ENCODE measurements at places on chromosomes 12 and 14.

- DNase-seq: no peak
Observed at GRCh38 chr14:92341791-92342190, 18.8 kb downstream of the SLC24A4 start.

GRCh38 chr12:48512855-48513254 lies 12.6 kb upstream of the OR8S1 start:
- DNase-seq: no peak

DNA sequence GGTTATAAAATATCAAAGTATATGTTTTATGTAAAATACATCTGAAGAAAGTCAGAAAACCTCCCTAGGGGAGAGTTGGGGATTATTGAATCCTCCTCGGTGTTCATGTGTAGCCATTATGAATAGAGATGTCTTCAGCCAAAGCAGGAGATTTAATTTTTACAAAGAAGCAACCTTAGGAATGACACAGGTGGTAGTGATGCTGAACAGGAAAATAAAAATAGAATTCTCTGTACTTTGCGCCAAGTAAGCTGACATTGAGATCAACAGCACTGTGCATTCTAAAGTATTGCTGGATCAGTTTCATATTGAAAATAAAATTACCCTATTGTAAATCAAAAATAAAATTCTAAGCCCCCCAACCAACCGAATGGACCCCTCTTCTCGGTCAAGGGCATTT lies 132.8 kb upstream of the TRHDE start:
- no peak for DNase-seq

DNA sequence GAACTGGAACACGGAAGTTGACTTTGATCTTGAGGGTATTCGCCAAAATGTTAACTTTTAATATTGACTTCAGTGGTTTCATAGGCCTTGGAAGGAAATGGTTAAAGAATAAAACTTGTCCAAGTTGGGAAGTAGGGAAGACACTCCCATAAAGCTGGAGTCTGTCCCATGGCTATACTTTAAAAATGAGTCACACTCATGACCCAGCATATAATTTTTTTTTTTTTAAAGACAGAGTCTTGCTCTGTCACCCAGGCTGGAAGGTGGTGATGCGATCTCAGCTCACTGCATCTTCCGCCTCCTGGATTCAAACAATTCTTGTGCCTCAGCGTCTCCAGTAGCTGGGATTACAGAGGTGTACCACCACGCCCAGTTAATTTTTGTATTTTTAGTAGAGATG lies 19.6 kb downstream of the TMPRSS12 start:
- DNase-seq: no peak

- DNase-seq: no peak
Observed at GRCh38 chr12:100576331-100577036, 3.0 kb downstream of the GAS2L3 start.

DNA sequence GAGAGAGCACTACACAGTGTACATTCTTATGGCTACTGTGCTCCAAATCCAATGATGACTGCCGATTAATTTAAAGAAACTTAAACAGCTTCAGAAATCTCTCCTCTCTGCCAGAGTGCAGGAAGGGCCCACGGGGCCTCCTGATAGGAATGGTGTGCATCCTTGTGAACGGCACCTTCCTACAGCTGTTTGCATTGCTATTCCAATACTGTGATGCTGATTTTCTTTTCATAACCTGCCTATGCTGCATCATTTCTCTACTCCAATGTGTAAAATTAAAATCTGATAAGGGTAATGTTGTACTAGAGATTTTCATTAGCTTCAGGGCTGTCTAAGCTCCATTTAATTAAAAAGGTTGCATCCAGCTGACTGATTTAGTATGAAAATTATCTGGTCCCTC lies 159.0 kb downstream of the HELB start:
- DNase-seq: no peak

GRCh38 chr12:29451888-29452287 lies 45.6 kb downstream of the OVCH1 start:
- DNase-seq: no peak

GRCh38 chr12:12015073-12015685 lies 55.6 kb upstream of the BCL2L14 start:
- DNase-seq: no peak

DNA sequence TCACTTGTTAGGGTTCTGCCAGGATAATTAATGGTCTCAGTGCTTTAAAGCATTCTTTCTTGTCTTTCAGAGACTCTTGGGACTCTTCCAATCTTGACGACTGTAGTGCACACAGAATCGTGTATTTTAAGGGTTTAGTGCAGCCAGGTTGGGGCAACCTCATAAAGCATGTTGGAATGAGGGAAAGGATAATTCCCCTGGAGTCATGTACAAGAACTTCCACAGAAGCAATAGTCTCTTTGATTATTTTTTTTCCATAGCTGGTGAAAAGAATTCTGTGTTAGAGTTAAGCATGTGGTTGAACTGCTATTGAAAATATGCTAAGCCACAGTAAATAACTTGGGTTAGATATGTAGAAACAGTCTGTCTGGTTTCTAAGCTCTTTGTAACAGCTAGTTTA lies 246.8 kb upstream of the DAAM1 start:
- DNase-seq: no peak

GRCh38 chr12:124776125-124776513 lies 87.5 kb downstream of the SCARB1 start:
- no peak for DNase-seq

GRCh38 chr12:25074954-25075353 lies 120.0 kb downstream of the DNAI7 start:
- no peak for DNase-seq

DNA sequence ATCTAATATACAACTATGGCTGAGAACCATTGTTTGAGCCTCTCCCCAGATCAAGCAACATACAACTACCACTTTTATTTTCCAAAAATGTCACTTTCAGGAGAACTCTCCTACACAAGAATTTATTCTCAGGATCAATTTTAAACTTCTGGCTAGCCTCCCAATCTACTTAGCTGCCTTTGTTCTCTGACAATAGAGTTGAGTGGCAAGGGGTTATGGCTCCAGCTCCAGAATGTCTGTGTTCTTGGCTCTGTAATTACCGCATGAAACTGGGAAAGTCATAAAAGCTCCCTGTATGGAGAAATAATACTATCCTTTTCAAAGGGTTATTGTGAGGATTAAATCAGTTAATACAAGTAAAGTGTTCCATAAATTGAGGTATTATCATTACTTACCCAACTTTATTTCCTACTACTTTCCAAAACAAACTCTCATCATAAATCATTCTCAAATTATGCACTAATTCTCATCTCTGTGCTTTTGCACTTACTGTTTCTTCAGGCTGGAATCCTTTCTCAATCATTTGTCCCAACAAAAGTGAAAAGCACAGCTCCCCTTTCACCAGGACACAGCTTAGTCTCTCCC lies 121.9 kb downstream of the GARIN6 start:
- DNase-seq: no peak

GRCh38 chr12:30126944-30127343 lies 343.2 kb upstream of the TMTC1 start:
- DNase-seq: no peak

All from CD4-positive, alpha-beta T cell treated with Interleukin-17A for 4 hours (primary cell).